Sciatic nerve (tissue), 2 donors: ENCODE measurements at places on chromosomes 7 and 10. TPM values are rescaled to one million over a fixed set of nuclear protein-coding genes. Genes with fewer than 3 reads are reported as not detected.

The PTF1A gene
- not detected for total RNA-seq

The CDHR1 gene
- 2.0 TPM for total RNA-seq

The IGFBP3 gene
- 60.9 TPM for total RNA-seq

The BMPR1A gene
- 76.0 TPM for total RNA-seq

The STEAP2 gene
- total RNA-seq = 65.2 TPM
